ENCODE measurements at places on chromosomes 11 and 22.

GRCh38 chr11:93541884-93542810, 1.0 kb downstream of the SMCO4 start:
- peak; percentile 8 for DNase-seq

GRCh38 chr22:17371448-17371847, 2.2 kb downstream of the CECR2 start:
- no peak for DNase-seq

GRCh38 chr22:21714059-21714770, 21.4 kb downstream of the YPEL1 start:
- DNase-seq: no peak

DNA sequence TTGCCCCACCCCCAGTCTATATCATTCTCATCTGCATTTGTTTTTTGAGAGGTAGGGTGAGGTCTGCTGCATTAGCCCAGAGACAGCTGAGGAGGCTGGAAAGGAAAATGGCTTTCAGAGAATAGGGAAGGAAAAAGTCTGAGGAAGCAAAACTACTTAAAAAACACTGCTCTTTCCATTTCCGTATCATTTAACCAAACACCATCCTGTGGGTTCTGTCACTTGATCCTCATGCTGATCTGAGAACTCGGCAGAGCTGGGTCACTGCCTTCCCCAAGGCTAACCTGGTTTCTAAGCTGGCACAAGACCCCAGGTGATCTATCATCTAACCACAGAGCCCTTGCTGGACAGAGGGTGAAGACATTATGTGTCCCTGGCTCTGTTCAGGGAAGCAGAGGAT, 1.2 kb downstream of the FOLR2 start:
- no peak for DNase-seq

- no peak for DNase-seq
Observed at GRCh38 chr11:128318856-128319474, 268.4 kb downstream of the ETS1 start.

- no peak for DNase-seq
Observed at GRCh38 chr22:20779014-20779817, 5.3 kb downstream of the SERPIND1 start.

DNA sequence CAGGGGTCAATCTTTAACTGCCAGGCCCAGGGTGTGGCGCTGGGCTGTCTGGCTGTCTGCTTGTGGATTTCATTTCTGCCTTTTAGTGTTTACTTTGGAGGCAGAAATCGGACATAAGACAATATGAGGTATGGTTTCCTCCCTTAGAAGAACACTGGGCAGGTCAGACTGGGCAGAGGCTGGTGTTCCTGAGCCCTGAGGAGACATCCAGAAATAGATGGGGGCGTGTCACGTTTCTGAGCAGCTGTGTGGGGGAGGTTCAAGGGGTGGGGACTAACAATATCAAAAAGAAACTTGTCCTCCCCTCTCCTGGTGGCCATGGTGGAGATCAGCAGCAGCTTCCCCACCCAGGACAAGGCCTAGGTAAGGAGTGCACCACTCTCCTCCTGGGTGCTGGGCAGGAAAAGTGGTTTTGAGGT, at the start of gene ART1:
Gene ART1, plus strand, starts transcription at position 312 of the 419 bp plus-strand sequence. CDS start 14,086 bp downstream, outside the sequence.
- no peak for DNase-seq

DNA sequence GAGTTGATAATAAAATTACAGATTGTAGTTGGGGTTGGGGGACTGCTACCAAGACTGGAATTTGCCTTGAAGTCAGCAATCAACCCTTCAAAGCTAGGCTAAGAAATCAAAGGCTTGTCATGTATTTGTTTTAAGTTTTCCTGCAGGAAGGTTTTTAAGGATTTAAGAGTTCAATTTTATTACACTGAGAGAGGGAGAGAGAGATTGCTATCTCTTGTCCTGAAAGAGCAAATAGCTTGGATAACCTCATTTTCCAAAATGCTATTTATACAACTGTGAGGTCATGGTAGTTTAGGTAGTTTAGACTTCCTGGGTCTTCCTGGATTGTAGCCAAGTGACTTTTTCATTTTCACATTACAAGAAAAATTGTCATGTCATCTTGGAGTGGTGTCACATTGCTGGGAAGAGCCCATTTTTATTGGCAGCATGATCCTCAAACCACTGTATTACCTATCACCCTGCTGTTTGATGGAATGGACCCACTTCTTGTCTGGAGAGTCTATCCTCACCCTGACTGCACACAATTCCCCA, 10.1 kb upstream of the PRSS23 start:
- no peak for DNase-seq

DNA sequence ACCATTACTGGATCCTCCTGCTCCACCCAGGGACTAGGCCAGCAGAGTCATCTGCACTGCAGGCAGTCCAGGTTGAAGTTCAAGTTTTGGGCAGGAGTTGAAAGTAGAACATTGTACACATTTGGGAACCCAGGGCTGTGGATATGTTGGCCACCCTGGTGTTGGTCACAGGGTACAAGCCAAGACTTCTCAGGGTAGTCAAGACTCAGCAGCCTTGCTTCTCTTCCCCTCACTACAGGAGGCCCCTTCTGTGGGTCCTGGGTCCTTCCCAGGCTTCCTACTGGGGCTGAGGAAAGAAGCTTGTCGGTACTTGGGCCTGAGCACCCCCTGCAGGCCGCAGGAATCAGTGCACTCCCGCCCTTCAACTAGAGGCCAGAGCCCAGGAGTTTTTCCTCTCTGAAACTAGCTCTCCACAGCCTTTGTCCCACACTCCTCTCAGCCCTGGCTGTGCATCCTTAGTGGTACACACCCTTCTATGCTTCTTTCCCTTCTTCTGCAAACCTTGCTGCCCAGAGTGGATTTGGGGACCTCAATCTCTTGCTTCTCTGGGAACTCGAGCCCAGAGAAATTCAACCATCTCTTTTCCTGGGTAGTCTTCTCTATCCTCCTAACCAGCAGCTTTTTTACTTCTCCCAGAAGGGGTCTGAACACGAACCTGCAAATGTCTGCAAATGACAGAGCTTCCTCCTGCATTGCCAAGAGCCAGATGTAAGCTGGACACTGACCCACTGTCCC, 2.6 kb upstream of the HPX start:
- DNase-seq: no peak

GRCh38 chr11:121864660-121865059, 251.4 kb downstream of the BLID start:
- DNase-seq: no peak

GRCh38 chr11:121534131-121535093, 81.6 kb upstream of the SORL1-AS1 start:
- DNase-seq: no peak

Data from stimulated activated CD8-positive, alpha-beta memory T cell treated with anti-CD3 and anti-CD28 coated beads, Interleukin-4, amount 100 ng/mL, for 1 hour (primary cell).